Coronary artery (tissue), 2 donors: ENCODE measurements at places on chromosomes 7 and 10.

- DNase-seq = no peak
Measured at GRCh38 chr10:99537989-99538917, 5.5 kb downstream of the NKX2-3 start.

GRCh38 chr10:30387646-30388243 is 38.7 kb upstream of the MTPAP start:
- DNase-seq = no peak

DNA sequence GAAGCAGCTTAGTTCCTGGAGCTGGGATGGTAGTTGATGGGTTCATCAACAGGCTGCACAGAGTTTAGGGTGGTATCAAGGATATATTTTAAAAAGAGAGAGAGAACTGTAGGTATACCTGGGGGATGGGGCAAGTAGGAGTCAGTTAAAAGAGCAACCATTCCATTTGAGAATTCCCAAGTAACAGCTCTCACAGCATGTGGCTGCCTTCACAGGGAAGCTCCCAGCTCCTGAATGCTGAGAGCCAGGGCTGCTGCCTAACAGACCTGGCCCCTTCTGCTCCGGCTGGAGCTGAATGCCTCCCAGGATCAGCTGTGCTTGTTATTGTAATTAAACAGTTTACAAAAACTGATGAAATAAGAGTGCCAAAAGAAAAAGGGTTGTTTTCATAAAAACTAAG is 58.8 kb upstream of the GPR26 start:
- no peak for DNase-seq

- no peak for DNase-seq
Measured at GRCh38 chr10:24127516-24127915, 81.4 kb upstream of the KIAA1217 start.
